NCI-H69 (cell line): ENCODE measurements at places on chromosomes 5 and 9.

- DNase-seq = no peak
Observed at GRCh38 chr9:68629042-68629441, 76.0 kb upstream of the PIP5K1B start.

DNA sequence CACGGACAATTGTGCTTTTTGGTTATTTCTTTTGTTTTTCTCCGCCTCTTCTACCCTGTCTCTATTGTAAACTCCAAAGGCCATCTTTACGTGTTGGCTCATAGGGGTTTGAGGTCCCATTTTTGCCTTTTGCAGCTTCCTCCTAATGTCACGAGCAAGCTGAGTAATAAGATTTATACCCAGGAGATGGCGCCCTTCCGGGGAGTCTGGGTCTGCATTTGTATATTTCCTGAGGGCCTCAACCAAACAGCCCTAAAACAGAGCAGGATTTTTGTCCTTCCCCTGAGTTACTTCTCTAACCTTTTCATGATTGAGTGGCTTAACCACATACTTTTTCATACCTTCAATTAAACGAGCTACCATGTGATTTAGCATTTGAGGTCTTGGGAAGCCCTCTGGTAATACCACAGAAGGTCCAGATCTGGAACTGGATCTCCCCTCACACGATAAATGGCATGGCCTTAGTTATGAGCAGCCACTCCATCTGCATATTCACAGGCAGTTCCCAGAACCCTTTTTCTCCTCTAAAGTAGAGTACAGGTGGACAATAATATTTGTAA is 11.2 kb upstream of the CFAP95 start:
- DNase-seq = peak; percentile 30

DNA sequence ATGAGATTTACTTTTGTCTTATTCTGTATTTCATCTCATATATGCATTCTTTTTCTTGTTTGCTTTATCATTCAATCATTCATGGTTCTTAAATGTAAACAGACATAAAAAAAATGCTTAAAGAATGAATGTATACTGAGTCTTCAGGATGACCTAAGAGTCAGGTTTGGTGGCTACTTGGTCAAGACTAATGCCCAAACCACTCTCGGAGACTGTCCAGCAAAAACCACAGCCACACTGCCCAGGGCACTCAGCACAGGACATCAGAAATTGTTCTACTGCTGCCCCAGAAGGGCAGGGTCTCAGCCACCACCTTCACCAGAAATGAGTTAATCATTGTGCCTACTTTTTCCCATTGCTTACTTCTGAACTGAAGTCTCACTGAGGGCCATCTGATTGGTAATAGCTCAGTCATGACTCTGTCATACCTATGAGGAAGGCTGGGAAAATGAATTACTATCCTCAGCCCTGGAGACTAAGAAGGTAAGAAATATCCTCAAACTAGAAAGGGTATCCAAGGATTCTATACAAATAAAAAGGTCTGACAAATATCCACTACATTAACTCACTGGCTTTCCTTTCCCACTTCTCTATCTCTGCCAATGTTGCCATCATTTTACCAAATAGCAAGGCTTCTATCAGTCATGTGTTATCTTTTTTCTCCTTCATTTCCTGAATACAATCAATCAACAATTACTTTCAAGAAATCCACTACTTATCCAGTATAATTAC is 236.1 kb downstream of the CETN3 start:
- DNase-seq = no peak

- DNase-seq = no peak
Observed at GRCh38 chr9:70060883-70061507, 17.3 kb downstream of the MAMDC2 start.

- peak; percentile 64 for DNase-seq
Observed at GRCh38 chr5:142840575-142840974, 70.4 kb downstream of the ARHGAP26 start.

DNA sequence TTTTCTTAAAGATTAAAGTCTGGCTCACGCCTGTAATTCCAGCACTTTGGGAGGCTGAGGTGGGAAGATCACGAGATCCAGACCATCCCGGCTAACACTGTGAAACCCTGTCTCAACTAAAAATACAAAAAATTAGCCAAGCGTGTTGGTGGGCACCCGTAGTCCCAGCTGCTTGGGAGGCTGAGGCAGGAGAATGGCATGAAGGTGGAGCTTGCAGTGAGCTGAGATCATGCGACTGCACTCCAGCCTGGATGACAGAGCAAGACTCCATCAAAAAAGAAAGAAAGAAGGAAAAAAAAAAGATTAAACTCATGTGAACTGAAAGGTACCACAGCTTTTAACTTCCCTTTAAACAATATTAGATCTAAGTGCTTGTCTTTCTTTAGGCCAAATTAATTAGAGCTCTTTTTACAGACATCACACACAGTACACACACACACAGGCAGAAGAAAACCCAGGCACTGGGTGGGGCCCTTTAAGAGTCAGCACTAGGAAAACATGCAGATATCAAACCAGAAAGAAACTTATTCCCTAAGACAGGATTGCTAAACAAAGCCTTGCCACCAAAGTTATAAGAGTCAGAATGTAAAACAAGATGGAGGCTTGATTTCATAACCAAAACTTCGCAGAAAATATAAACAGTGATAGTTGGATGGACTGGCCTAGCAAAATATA is 29.3 kb upstream of the UHRF2 start:
- DNase-seq = no peak

DNA sequence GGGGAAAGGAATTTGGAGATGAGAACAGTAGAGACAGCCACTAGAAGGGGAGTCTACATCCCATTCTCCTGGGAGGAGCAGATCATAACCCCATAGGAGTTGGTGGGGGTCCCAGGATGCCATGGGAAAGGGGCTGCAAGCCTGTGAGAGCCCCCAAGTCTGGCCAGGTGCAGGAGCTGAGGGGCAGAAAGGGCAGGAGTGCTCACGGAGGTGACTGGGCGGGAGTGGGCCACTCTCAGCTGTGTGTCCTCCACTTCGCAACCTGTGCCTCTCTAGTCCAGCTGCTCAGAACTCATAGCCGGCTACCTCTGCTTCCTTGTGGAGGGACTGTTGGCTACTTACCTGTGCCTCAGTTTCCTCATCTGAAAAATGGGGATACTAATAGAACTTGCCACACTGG is 263.9 kb downstream of the FSTL4 start:
- DNase-seq = no peak

GRCh38 chr5:149618581-149619248 is 37.4 kb downstream of the ARHGEF37 start:
- DNase-seq = peak; percentile 66

- DNase-seq = no peak
Observed at GRCh38 chr5:181191526-181192336, 13.3 kb downstream of the TRIM7 start.

GRCh38 chr5:133918731-133919130 is 49.7 kb downstream of the C5orf15 start:
- no peak for DNase-seq

GRCh38 chr9:78714576-78714975 is 417.7 kb downstream of the PSAT1 start:
- DNase-seq = peak; percentile 78

DNA sequence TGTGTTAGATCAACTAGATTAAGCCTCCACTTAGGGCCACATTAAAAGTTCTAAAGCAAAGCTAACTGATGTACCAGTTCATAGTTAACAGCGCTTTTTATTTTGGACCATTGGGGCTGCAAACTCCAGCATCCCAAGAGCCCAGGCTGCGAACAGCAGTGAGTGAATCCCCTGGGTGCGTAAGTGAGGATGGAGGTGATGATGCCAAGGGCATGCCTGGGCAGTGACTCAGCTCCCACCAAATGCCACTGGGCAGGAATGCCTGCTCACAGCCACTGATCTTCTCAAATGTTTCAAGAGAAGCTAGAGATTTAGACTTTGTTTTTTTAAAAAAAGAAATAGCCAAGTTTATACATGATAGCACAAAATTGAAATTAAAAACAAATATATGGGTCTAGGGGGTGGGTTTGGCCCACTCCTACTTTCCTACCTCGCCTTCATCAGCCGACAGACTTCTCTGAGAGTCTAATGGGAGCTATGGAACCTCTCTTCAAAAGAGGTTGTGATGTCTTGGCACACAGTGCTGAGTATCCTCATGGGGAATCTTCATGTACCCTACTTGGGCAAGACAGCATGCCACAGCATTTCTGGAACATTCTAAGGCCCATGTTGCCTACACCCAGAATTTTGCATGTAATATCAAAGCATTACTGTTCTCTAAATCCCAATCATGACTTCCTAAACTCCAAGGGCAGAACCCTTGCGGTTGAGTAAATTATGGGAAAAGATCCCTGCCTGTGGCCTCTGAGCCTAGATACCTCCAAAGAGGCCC is 398.1 kb downstream of the EBF1 start:
- DNase-seq = no peak

GRCh38 chr5:39469777-39470415 is 45.1 kb upstream of the DAB2 start:
- no peak for DNase-seq

GRCh38 chr5:168153263-168153875 is 138.1 kb upstream of the WWC1 start:
- no peak for DNase-seq

DNA sequence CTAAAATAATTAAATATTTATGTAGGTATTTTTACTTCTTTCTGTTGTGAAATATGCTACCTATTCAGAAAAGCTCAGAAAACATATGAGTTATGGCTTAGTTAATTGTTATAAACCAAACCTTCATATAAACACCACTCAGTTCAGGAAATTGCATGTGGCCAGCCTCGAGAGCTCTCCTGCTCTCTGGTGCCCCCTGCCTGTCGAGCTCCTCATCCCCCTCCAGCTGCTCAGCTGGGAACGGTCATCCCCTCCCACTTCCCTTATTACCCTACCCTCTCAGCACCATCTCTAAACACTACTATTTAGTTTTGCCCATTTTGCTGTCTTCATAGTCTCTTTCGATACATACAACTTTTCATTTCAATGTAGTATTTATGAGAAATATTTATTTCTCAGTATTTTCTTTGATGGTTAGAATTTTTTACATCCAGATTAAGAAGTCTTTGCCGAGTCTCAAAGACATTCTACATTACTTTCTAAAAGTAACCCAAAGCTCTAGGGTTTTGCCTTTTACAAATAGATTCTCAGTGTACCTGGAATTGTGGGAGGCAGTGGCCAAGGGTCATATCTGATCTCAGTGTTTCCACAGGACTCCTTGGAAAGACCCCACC is 51.2 kb upstream of the SEMA4D start:
- DNase-seq = peak; percentile 83

DNA sequence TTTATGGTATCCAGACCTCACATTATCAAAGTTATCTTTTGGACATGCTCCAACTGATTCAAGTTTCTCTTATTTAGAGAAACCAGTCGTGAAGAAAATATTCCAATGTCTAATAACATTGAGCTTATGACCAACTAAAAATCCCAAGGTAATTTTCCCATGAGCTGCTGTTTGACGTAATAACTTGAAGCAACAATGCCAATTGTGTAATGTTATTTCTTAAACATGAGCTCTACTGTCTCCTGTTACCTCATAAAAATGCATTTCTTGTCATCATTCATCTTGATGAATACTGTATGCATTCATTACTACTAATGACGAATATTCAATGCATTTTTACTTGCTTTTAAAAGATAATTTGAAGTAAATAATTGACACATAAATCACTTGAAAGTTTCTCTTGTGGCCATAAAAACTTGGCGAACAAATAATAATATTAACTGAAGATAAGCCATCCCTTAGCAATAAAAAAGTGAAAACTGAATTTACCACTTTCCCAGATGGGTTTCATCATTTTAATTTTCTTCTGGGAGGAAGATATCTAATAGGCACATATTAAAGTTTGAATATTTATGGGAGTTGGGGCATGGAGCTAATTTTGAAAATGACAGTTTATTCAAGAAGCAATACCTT is 424 bp upstream of the MARCOL start:
- no peak for DNase-seq

GRCh38 chr5:83450183-83450966 is 21.2 kb upstream of the VCAN start:
- DNase-seq = peak; percentile 17

- DNase-seq = peak; percentile 66
Observed at GRCh38 chr5:170745481-170746071, 37.9 kb upstream of the GABRP start.

DNA sequence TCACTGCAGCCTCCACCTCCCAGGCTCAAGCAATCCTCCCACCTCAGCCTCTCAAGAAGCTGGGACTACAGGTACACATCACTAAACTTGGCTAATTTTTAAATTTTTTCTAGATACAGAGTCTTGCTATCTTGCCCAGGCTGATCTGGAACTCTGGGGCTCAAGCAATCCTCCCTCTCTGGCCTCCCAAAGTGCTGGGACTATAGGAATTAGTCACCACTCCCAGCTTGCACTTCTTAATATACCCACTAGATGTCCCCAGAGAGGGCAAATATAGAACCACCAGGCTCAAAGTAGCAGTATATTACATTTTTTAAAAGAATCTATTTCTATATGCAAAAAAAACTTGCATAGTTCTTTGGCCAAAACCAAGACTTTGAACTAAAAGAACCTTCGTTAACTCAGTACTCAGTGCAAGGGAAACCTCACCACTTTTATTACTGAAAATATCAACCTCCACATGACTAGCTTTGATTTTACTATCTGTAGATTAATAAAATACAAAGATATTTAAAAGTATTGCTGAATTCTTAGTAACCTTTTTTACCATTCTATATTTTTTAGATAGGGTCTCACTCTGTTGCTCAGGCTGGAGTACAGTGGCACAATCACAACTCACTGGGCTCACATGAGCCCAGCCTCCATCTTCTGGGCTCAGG is 25.8 kb upstream of the HSD17B3 start:
- peak; percentile 61 for DNase-seq

GRCh38 chr5:102590467-102590866 is 91.7 kb upstream of the SLCO6A1 start:
- DNase-seq = no peak

DNA sequence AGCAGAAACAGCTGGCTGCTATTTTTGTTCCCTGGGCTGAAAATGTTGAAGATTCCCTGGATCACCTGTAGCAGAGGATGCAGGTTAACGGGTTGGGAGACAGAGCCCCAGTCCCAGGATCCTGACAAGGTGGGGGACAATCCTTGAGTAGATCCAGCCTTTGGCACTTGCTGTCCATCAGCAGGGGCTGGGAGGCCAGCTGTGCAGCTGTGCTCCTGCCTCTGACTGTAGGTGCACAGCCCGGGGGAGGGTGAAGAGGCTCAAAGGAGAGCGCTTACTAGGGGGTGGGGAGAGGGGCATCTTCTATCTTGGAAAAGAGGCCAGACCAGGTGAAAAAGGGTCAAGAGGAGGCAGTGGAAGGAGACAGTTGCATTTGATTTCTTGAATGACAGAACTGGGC is 3.5 kb upstream of the DDX41 start:
- DNase-seq = no peak
